GM12891 (cell line): ENCODE measurements at places on chromosomes 4 and X.

- no peak for DNase-seq
Observed at GRCh38 chr4:107299646-107300045, 263.5 kb upstream of the DKK2 start.

GRCh38 chrX:20266810-20267606 lies at the start of gene RPS6KA3:
TSS of gene RPS6KA3 (minus strand) at chrX:20266909. CDS start at chrX:20266632, 277 bp downstream.
- DNase-seq, result peak; percentile 63

DNA sequence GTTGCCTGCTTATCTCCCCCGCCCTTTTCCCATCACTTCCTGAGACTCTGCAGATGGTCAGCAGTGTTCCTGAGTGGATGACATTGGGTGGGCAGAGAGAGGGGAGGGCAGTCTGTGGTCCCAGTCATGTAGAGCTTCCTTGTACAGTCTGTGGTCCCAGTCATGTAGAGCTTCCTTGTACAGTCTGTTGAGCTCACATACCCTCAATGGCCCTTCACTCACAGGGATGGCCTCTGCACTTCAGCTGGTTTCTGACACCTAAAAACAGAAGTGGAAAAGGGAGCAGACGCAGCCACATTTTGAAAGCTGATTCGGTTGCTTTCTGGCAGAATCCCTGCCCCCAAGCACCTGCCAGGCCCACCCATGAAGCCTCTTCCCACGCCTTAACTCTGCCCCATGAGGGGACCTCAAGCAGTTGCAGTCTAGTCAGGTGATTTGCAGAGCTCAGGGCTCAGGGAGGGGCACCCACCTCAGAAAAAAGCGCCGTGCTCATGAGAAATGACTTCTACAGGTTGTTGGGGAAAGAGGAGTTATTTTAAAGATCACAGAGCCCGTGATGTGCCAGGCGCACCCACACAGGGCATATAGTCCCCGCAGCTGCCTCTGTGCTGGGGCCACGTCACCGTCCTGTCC lies 3.6 kb upstream of the TMEM271 start:
- no peak for DNase-seq

DNA sequence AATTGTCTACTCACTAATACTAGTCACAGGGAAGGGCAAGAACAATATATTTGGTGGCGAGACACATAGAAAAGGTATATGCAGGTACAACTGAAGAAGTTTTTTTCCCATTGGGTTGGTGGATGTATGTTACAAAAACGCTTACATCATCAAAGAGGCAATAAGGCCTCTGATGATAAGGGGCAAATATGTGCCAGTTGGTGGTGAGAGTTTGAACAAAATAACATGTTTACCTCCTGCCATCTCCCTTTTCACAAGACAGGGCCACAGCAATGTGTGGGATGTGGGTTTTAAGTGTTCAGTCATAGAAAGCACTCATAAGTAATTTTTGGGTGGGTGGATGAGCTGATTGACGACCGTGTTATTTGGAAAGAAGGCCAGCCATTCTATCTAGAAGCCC lies 41.7 kb downstream of the PAGE2 start:
- no peak for DNase-seq

GRCh38 chr4:88803600-88804096 lies 106.0 kb upstream of the NAP1L5 start:
- DNase-seq, result no peak

- no peak for DNase-seq
Observed at GRCh38 chr4:7596918-7597606, 162.3 kb upstream of the PSAPL1 start.

DNA sequence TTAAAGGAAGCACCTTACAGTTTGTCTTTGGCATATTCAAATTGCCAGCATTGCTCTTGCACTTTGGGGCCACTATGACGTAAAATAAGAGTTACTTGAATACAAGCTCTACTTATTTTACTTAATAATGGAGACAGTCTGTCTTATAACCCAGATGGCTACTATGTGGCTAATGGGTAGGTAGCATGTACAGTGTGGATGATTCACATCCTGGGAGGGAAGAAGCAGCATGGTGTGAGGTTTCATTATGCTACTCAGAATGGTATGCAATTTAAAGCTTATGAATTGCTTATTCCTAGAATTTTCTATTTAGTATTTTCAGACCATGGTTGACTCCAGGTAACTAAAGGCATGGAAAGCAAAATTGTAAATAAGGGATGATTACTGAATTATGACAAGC lies 761.8 kb upstream of the ATOH1 start:
- no peak for DNase-seq

DNA sequence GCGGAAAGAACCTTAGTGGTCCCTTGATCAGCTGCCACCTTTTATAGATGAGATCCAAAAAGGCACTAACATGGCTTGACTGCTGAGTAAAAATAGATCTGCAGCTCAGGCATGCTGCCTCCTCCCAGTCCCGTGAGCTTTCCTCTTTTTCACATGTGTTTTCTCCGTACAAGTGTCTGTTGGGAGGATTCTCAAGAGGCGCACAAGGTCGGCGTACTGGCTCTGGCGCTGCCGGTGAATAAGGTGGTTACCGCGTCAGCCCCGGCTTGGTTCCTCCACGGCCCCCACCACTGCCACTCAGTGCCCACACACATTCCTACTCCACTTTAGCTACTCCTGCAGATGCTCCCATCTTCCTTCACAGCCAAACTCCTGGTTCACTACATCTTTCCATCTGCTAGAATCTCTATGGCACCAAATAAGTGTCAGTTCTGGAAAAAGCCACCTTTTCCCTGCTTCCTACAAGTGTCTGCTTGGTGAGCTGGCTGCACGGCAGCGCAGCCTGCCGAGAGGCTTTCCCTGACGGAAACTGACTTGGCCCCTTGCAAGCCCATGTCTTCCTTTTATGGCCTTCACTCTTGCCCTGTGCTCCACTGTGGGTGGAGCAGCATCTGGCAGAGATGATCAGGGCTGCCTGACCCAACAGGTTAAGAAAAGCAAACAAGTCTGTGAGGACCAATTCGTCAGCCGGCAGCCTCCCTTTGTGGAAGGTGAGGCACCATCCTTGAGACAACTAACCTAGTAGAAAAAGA lies 99.8 kb downstream of the KLHL8 start:
- DNase-seq, result no peak

DNA sequence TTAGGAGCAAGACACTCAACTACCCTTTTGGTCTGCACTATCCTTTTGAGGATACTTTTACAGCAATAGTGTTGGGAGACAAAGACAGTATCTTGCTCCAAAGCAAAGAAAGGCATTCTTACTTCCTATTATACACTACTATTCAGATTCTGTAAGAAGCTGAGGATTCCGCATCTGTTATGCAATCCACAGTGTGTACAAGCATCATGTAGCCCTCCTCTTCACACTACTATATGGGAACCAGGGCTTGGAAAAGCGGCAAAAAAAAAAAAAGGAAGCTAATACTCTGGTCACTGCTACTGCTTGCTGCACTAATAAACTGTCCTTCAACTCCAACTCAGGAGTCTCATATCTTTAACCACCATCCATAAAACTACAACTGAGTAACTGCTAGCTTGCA lies 59.1 kb downstream of the FBXW7 start:
- no peak for DNase-seq

- no peak for DNase-seq
Observed at GRCh38 chrX:25726539-25726938, 411.6 kb upstream of the MAGEB18 start.

DNA sequence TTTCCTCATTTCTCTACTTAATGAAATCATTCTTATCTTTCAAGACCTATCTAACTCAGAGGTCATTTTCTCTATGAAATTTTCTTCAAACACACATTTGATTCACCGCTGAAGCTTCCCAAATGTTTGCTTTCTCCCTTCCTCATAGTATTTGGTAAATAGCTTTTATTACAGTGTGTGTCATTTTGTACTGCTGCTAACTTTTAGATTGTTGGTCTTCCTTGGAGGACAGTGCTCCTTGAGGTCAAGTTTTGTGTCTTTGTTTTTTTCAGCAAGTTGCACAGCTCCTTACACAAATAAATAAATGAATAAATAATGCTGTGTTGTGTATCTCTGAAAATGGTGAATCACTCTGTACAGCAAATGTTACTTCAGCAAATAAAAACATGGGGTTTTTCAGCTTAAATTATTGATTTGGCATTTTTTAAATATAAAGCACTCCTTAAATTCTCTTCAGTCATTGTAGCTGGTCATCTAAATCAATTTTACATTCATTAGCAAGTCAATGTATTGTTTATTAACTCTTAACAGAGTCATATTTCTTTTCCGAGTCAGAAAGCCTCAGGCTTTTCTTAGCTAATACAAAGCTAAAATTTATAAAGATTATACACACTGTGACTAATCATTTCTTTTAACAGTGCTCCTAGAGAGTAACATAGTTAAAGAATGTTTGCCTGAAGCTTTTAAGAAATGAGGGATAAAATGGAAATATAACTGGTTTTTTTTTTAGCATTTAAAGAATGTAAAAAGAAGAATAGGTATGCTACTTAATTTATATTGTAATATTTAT lies 30.1 kb upstream of the MAD2L1 start:
- no peak for DNase-seq

GRCh38 chr4:4200624-4201023 lies 26.1 kb downstream of the OTOP1 start:
- DNase-seq, result no peak

DNA sequence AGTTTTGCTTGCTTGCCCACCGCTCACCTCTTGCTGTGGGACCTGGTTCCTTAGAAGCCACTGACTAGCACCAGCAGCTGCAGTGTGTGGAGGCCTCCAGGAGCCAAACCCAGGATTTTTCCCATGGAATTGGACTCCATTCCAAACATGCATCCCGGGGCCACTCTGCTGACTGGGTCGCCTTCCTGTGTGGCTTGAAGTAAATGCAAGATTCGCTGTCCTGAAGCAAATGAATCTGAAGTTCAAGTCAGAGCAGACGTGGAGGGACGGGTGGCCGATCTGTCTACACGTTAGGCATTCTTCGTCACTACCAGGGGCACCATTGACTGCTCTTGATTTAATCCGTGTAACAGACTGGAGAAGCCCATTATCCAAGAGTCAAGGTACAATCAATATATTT lies 109.0 kb downstream of the SHOX start:
- no peak for DNase-seq

- DNase-seq, result no peak
Observed at GRCh38 chr4:7822877-7823276, 116.8 kb downstream of the AFAP1 start.

DNA sequence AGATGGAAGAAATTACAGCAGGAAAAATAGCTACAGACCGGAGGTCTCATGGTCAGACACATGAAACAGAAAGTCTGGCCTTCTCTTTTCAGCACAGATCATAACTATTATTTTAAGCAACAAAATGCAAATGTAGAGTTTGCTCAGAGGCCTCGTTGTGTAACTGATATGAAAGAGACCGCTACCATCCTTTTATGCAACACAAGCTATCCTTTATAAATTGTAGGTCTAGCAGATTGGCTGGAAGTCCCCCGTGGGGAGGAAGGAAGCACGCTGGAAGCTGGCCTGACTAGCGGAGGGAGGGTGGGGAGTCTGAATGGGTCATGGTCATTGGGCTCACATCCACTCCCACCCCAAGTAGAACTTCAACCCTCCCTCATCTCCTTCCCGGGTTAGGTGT lies 27.7 kb downstream of the DMP1 start:
- DNase-seq, result no peak

DNA sequence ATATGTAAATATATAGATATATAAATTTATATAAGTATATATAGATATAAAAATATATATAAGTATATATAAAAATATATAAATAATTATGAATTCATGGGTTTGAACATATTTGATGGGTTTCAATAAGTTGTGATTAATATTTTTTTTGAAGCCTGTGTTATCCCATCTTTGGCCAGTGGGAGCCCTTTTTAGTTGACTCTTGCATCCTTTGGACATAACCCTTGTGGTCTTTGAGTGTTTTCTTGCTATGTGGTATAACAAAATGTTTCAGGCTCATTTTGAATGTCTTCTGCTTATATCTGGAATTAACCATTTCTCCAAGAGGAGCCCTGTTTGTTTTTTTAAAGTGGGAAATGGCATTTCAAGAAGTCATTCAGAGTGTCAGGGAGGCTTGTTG lies 15.2 kb downstream of the SNX25 start:
- no peak for DNase-seq

- DNase-seq, result no peak
Observed at GRCh38 chrX:132748268-132748667, 210.2 kb downstream of the HS6ST2 start.

- no peak for DNase-seq
Observed at GRCh38 chr4:137267024-137267423, 265.3 kb downstream of the PCDH18 start.
